ENCODE measurements at places on chromosomes 3 and 15.

DNA sequence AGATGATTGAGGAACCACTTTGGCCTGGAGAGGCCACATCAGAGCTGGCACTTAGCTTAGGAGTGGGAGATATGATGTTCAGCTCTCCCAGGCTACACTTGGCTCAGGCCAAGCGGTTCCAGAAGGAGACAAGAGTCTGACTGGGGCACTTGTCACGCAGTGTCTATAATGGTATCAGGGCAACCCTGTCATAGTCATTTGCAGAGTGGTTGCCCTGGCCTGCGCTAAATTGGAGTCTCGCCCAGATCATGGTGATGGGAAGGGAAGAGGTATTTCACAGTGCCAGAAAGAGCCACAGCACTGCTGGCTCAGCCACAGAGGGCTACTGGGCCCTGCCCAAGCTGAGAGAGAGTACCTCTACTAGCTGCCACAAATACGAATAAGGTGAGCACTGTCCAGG is 186.9 kb upstream of the CRBN start:
- DNase-seq: no peak

GRCh38 chr3:129245141-129245540 is 4.3 kb upstream of the COPG1 start:
- no peak for DNase-seq

GRCh38 chr15:78390826-78391225 is 47.2 kb upstream of the IREB2 start:
- DNase-seq: no peak

DNA sequence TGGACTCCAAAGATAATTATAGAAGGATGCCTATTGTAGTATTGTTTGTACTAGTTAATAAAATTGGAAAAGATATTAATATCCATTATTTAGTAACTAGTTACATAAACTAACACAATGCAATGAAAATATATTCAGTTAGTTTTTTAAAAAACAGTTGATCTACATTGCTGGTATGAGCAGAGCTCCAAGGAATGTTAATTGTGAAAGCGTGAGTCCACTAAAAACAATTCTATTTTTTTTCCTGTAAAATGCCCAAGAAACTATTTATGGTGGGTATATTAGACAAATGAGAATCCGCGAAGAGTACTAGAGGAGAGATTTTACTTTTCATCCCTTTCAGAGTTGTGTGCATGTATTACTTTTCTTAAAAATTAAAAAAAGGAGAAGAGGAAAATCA is 104.3 kb downstream of the MCTP2 start:
- DNase-seq: no peak

GRCh38 chr3:50336452-50337174 is 4.0 kb downstream of the RASSF1 start:
- no peak for DNase-seq

DNA sequence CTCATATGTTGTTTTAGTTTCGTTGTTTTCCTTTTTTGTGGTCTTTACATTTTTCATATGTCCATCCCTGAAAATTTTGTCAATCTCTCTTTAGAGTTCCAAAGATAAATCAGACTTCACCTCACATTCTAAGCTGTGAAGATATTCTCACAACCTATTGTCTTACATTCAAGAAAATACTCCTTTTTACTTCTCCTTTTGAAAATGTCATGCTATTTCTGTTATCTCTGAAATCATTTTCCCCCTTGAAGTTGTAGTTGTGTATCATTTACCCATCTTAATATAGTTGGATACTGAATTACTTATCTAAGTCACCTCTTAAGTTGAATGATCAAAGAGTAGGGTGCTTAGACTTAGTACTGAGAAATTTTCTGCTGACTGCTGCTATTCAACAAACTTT is 74.3 kb downstream of the DCUN1D1 start:
- DNase-seq: no peak

DNA sequence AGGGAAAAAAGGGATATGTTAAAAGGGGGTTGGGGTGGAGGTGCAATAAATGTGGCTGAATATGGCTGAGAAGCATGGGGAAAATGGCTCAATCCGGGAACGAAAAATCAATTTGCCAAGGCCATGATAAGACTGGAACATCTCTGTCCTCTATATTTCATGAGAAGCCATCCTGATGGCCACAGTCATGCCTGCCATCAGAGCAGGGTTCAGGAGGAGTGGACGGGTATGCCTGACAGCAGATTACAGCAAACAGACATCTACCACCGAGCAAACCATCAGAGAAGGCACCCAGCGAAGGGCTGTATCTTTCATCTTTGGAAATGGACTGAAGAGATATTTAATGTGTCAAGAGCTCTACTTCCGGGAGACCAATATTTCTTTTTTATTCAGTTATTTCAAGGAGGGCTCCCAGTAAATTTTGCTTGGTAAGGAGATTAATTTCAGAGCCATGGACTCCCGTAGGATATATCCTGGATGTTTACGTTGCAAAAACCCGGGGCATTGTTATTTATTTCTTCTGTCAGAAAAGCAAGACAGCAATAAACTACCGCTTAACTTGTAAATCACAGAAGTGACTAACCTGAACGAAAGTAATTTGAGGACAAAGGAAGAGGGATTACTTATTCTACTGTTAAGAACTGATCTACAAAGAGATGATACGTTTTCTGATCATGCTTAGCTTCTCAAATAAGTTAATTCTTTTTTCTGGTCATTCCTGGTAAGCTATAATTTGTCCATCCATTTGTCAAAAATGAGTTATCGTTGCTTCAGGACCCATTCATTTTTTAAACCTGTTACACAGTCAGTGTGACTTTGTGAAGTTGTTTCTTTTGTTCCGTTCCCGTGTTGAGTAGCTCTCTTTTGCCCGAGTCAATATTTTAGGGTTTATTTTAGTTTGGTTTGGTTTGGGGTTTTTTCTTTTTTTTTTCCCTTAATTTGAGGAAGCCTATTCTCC is 80.6 kb upstream of the CHD2 start:
- DNase-seq: no peak

GRCh38 chr3:113304856-113305540 is 93.6 kb downstream of the BOC start:
- no peak for DNase-seq

DNA sequence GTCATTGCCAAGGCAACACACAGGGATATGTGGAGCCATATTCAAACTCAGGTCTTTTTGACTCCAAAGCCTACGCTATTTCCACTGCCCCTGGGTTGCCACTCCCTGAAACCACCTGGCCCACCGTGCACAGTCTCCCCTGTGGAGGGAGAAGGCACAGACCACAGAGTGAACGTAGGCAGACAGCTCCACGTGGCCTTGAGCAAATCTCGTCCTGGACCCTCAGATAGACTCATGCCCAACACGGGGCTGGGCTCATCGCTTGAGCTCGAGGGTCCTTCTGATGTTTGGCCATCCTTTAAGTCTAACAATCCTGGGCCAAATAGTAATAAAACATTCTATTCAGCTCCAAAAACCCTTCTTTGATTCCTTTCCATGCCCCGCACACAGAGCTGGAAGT is 72.0 kb downstream of the CPN2 start:
- DNase-seq: no peak

GRCh38 chr15:73079565-73079964 is 27.3 kb downstream of the NEO1 start:
- DNase-seq: no peak

- DNase-seq: no peak
Observed at GRCh38 chr3:9420850-9421549, 23.6 kb downstream of the SETD5 start.

DNA sequence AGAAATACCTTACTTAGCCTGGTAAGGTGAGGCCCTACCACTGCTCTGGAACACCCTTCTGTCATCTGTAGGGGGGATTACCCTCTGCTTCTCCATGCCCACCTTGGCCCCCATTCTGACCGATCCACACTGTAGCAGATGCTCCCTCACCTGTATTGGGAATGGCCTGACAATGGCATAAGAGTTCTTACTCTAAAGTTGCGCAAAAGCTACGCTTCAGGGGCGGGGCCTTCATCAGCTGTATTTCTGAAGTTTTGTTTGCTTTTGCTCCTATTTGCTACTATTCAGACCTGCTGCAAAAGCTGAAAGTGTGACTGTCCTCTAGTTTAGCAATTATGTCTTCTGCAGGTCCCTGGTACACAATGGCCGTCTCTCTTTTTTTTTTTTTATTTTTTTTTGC is 252.6 kb downstream of the TLE3 start:
- DNase-seq: no peak

DNA sequence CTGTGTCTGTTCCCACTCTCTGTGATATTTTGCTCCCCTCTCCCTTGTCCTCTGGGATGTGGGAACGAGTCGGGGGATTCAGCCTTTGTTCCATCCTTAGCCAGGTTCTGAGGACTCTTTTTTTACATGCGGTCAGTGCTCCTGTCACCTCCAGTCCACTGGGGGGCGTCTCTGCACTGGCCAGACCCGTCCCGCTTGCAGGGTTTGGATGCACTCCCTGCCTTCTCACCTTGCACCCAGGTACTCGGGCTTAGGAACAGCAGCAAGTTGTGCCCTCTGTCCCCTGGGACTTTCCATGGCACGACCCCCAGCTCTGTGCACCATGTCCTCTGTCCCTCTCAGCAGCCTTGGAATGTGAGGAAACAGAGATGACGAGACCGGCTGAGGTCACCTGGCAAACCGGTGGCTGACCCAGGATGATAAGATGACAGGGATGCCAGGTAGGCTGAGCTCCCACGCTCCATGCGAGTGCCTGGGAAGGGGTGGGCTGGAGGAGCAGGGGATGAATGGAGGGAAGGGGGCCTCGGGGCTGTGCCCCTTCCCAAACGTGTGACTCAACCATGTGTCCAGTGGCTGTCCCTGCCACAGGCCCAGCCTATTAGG is 27.3 kb upstream of the FGD5 start:
- DNase-seq: peak; percentile 40

- DNase-seq: no peak
Observed at GRCh38 chr15:80978685-80979329, 10.8 kb downstream of the MESD start.

- DNase-seq: no peak
Observed at GRCh38 chr3:153246331-153246730, 84.3 kb downstream of the RAP2B start.

GRCh38 chr3:111768571-111769100 is 90.4 kb upstream of the PHLDB2 start:
- DNase-seq: no peak

DNA sequence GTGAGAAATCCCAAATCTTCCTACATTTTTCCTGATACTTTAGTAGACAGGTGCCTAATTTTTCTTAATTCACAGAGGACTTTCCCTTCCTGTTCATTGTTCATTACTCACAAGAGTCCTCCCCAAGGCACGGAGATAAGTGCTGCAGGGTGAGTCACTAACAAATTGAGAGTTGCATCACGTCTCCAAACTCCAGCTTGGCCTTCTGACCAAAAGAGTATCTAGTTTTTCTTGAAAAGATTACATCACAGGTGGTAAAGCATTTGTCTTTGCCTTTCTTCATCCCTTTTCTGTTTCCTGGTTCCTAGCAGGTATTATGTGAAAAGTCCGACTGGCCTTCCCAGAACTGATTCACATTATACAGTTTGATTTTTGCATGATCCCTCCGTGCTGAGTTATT is 24.9 kb upstream of the RASGRP1 start:
- DNase-seq: no peak

- no peak for DNase-seq
Observed at GRCh38 chr3:26505399-26505798, 117.2 kb upstream of the LRRC3B start.

GRCh38 chr3:39128951-39129350 is 21.5 kb downstream of the TTC21A start:
- DNase-seq: no peak

DNA sequence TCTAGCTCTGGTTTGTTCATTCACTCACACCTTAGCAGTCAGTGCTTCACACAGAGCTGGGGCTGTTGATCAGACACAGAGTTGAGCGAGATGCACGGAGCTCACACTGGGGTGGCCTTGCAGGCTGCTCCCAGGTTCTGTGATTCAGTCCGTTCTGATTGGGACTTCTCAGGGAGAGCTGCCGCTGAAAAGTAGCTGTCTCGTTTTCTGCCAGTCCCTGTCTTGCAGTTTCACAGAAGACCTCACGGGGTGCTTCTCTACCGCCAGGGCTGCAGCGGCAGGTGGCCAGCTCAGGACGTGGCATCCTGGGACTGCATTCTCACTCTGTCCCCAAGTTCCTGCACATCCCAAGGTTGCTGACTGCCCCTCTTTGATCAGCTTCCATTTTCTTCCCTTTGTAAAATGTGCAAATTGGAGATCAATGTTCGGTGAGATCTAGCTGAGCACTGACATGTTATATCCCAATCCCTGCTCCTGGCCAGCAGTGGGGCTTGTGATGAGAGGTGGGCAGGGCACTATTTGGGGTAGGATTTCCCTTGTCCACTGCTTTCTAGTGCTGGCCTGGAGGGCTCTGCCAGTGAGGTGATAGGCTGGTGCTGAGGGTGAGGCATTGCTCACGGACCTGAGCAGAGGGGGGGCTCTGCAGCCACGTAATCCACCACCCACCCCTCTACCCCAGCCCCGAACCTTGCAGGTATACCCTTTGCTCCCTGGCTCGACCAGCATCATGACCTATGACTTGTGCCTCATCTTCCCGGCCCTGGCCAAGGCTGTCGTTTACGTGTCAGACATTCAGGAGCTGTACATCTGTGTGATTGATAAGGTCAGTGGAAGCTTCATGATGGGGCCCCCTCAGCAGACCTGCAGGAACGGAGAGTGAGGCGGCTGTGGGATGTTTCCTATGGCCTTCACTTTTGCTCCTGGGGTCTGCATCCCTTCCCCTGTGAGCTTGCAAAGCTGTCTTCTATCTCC is 5.3 kb upstream of the TXNRD3 start:
- DNase-seq: no peak

GRCh38 chr3:97430601-97431000 is 334.0 kb upstream of the ARL6 start:
- DNase-seq: no peak

All from CD8-positive, alpha-beta memory T cell (primary cell).